NCI-H1105 (cell line): ENCODE measurements at places on chromosomes 4 and X.

GRCh38 chr4:138975225-138975624 is 40.4 kb upstream of the NOCT start:
- no peak for DNase-seq

GRCh38 chr4:107625391-107625902 is 94.6 kb downstream of the PAPSS1 start:
- DNase-seq = no peak

- no peak for DNase-seq
Observed at GRCh38 chr4:21887481-21887880, 61.1 kb downstream of the KCNIP4 start.

DNA sequence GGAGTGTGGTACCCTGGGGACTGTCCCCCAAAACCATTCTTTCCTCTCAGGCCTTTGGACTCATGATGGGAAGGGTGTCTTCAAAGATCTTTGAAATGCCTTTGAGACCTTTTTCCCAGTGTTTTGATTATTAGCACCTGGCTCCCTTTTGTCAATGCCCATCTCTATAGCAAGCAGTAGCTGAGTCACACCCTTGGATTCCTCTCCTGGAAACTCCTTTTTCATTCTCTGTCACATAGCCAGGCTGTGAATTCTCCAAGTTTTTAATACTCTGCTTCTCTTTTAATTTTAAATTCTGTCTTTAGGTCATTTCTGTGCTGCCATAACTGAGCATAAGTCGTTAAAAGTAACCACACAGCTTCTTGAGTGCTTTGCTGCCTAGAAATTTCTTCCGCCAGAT is 29.7 kb downstream of the IL21 start:
- DNase-seq = no peak

- no peak for DNase-seq
Observed at GRCh38 chr4:123990310-123990870, 593.8 kb downstream of the SPRY1 start.

DNA sequence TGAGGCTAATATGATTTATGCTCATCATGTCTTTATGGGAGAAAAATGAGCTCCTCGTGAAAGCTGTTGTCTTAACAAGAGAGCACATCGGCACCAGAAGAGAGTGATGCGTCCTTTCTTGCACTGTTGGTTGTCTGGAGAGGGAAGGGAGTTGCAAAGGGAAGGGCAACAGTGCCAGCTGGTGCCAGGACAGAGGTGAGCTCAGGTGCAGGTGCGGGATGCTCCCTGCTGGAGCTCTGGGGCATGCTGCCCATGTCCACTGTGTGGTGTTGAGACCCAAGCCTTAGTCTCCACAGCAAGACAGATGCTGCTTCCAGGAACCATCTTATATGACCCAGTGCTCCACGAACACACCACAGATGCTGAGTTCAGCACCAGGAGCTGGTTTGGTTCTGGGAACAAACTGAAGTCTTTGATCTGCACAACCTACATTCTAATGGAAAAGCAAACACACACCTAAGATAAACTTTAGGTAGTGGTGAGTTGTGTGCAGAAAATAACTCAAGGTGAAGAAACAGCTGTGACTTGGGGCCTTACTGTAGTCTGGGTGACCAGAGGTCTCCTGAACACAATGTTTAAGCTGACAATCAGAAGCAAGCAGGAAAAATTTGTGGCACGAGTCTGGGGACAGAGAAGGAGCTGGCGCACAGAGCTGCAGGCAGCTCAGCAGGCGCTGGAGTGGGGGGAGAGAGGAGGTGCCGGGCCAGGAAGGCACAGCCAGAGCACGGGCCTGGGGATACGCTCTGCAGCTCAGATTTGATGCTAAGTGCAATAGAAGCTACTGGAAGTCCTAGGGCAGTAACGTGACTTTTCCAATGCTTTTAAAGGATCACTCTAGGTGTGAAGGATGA is 73.2 kb downstream of the HAUS3 start:
- no peak for DNase-seq

- no peak for DNase-seq
Observed at GRCh38 chr4:94126669-94127068, 81.0 kb upstream of the SMARCAD1 start.

DNA sequence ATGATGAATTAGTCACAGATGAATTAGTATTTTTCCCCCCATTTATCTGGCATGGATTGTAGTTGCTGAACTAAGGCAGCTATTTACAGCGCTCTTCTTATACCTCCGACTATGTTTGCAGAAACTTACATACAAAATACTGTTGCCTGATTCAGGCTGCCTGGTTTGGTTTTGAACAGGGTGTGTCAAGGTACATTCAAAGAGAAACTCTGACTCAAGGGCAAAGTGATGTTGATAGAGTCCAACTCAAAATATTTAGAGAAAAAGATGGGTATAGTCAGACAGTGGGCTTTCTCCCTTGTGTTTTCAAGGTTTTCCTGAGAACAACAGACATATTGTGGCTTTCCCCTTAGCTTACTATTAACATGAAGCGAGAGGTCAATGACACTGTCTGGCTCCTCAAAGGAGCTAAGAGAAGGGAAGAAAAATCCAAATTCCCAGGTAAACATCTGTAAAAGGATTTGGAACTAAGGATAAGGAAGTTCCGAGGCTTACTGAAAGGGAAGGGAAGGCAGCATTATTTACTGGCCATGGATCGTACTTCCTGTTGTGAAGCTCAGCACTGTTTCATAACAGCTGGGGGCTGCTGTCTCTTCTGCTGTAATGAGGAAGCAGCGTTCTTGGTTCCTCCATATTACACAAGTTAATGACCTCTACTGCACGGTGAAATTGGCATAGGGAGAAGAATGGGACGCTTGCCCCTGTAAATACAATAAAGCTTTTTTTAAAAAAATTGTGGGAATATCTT is 30.9 kb downstream of the FAM9C start:
- DNase-seq = no peak

DNA sequence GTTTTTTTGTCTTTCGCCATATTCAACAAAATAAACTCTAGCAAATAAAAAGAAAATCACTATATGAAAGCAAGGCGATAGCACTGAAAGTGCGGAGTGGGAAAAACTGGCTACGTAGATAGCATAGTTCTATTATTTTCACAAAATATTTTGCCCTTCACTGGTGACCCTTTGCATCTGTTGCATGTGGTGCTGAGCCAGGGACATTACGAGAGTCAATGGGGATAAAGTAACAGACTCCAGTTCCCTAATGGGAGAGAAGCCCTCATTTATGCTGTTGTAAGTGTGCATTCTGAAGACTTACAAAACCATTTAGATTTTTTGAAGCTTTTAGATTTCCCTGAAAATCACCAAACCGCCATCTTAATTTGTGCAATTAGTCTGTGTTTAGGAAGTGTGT is 501.6 kb downstream of the PPARGC1A start:
- DNase-seq = no peak
